ENCODE measurements at places on chromosomes 5 and 9.
A peak's percentile ranks its signal among the peaks of the same experiment; 100 is the strongest.

DNA sequence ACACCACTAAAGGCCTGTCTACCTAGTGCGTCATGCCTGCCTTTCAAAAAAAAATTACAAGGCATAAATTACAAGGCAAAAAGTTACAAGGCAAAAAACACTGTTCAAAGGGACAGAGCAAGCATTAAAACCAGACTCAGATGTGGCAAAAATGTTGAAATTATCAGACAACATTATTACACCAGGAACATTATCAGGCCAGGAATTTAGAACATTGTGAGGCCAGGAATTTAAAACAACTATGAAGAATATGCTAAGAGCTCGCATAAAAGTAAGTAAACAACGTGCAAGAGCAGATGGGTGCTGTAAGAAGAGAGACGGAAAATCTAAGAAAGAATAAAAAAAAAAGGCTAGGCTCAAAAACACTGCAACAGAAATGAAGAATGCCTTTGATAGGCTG is 18.2 kb upstream of the MLANA start:
- DNase-seq: no peak
- H3K4me3 ChIP-seq: no peak overlapping the region
- H3K4me1 ChIP-seq: peaks cover 11% of the 10 kb centered on the region
- no peak overlapping the region for H3K27ac ChIP-seq
- H3K27me3 ChIP-seq: no peaks in the 10 kb centered on the region

GRCh38 chr9:25864509-25864908 is 186.3 kb upstream of the TUSC1 start:
- no peaks in the 10 kb centered on the region for H3K4me1 ChIP-seq
- no peaks in the 10 kb centered on the region for H3K27me3 ChIP-seq
- H3K36me3 ChIP-seq: no peaks in the 10 kb centered on the region

GRCh38 chr9:134984372-134985265 is 66.9 kb upstream of the FCN1 start:
- H3K27me3 ChIP-seq: no peaks in the 10 kb centered on the region
- H3K36me3 ChIP-seq: no peaks in the 10 kb centered on the region
- H3K4me1 ChIP-seq: no peaks in the 10 kb centered on the region
- H3K27ac ChIP-seq: no peak overlapping the region

DNA sequence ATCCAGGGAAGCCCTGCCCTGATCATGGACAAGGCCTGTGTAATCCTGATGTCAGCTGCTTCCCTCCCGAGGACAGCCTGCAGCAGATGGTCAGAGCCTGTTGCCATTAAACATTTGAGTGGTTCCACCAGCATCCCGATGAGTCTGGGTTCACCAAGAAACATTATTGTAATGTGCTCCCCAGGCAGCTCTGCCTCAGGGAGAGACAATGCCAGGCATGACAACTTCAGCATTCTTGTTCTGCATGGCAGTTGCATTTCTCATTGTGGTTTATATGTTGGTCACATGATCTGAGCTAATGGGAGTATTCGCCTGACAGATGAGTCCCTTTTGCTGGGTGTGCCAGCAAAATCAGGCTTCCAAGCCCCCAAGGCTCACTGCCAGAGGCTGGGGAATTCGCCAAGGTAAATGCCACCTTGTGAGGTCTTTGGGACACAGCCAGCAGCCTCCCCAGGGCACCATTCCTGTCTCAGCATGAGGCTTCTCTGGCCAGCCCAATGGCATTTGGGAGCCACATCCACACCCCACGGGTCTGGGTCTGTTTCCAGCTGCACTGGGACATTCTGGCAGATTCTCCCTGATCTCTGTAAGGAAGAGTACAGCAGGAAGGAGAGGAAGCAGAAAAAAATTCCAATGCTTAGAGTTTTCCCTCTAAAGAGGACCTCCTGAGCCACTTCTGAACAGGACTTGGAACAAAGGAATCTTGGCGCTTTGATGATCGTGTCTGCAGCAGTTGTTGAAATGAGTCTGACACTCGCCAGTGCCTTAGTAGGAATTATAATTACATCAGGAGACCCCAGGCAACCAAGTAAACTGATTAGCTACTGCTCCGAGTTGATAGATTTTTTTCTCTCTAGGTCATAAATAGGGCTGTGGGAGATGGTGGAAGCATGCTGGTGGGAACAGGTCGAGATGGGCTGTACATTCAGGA is 18.7 kb downstream of the KCNIP1 start:
- no peak for DNase-seq
- H3K4me3 ChIP-seq: no peak overlapping the region
- H3K36me3 ChIP-seq: no peaks in the 10 kb centered on the region
- no peak overlapping the region for H3K27ac ChIP-seq
- peaks cover 4% of the 10 kb centered on the region for H3K27me3 ChIP-seq

GRCh38 chr9:104805441-104805840 is 41.5 kb downstream of the NIPSNAP3B start:
- no peaks in the 10 kb centered on the region for H3K27me3 ChIP-seq
- no peaks in the 10 kb centered on the region for H3K4me1 ChIP-seq
- H3K27ac ChIP-seq: no peak overlapping the region

DNA sequence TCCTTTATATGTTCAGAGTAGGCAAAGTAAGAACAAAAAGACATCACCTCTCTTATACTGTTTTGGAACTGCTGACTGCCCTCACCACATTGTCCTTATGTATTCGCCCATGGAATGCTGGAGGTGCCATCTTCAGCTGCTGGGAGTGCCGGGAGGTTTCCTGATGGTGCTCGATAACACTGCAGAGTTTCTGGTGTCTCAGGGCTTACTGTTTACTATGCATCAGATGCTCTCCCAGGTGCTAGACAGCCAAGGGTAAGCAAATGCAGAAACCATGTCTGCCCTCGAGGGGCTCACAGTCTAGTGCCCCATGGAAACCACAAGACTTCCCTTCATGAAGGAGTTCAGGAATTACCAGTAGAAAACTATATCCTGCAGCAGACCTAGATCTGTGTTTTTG is 70.1 kb upstream of the SMIM23 start:
- no peak overlapping the region for H3K27ac ChIP-seq
- peaks cover 20% of the 10 kb centered on the region for H3K27me3 ChIP-seq
- no peaks in the 10 kb centered on the region for H3K36me3 ChIP-seq
- H3K4me1 ChIP-seq: no peaks in the 10 kb centered on the region

DNA sequence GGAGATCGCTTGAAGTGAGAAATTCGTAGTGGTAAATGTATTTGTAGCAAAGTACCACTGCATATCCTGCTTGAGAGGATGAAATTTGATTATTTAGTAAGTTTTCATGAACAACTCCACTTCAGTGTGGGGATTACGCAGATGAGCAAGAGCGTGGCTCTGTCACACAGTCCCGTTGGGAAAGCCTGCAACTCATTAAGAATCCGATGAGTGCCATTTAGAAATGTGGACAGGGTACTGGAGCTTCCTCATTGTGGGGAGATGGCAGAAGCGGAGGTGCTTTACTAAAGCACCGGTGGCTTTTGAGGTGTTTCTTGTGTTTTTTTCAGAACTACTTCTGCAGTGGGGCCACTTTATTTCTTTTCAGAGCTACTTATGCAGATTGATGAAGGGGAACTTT is 1.4 kb downstream of the TJP2 start:
- no peaks in the 10 kb centered on the region for H3K36me3 ChIP-seq
- peaks cover 61% of the 10 kb centered on the region for H3K4me1 ChIP-seq
- H3K27me3 ChIP-seq: peaks cover 35% of the 10 kb centered on the region
- DNase-seq: no peak

- H3K27ac ChIP-seq: peak overlapping the region; percentile 55
- no peaks in the 10 kb centered on the region for H3K27me3 ChIP-seq
- H3K36me3 ChIP-seq: peaks cover 9% of the 10 kb centered on the region
- peaks cover 52% of the 10 kb centered on the region for H3K4me1 ChIP-seq
- DNase-seq: peak; percentile 44
These were observed 819 bp downstream of the LSM11 start for GRCh38 chr5:157744051-157745011.

DNA sequence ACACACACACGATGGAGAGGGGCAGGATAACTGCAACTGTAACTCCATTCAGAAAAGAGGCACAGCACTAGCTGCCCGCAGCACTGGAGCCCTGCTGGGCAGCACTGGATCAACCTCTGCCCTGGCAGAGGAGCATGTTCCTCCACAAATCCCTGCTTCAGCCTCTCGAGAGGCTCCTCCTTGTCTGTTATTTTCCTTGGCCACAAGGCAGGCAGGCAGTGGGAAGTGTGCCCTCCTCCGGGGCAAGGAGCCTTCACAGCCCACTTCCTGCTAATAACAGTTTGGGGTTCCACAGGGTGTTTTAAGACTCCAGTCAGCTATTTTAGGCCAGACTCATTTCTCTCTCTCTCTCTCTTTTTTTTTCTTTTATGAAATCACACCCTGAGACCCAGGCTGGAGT is 11.8 kb downstream of the FXN start:
- H3K4me1 ChIP-seq: peaks cover 10% of the 10 kb centered on the region
- H3K4me3 ChIP-seq: no peak overlapping the region
- no peak for DNase-seq
- H3K36me3 ChIP-seq: peaks cover 3% of the 10 kb centered on the region

- H3K4me1 ChIP-seq: peaks cover 14% of the 10 kb centered on the region
- peaks cover 4% of the 10 kb centered on the region for H3K27me3 ChIP-seq
- H3K36me3 ChIP-seq: no peaks in the 10 kb centered on the region
- no peak for DNase-seq
- H3K4me3 ChIP-seq: no peak overlapping the region
- no peak overlapping the region for H3K27ac ChIP-seq
These were observed 408.4 kb downstream of the PDE4D start for GRCh38 chr5:59485107-59485506.

DNA sequence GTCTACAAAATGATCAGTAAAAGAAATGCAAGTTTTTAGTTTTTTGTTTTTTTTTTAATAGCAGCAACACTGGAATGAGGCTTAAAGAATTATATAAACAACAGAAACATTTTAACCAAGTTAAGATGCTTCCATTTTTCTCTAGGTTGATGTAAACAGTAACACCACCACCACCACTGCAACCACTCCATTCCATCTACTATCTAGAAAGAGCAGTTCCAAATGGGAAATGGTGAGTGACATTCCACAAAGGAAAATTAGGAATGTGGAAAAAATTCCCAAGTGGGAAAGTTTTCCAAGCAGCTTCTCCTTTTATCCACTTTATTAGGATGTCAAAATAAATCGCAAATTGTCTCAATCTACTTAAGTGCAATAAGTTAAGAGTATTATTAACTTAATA is 32.6 kb downstream of the SLC38A9 start:
- no peak for DNase-seq
- H3K4me3 ChIP-seq: no peak overlapping the region
- H3K4me1 ChIP-seq: no peaks in the 10 kb centered on the region
- H3K36me3 ChIP-seq: no peaks in the 10 kb centered on the region
- H3K27me3 ChIP-seq: no peaks in the 10 kb centered on the region

DNA sequence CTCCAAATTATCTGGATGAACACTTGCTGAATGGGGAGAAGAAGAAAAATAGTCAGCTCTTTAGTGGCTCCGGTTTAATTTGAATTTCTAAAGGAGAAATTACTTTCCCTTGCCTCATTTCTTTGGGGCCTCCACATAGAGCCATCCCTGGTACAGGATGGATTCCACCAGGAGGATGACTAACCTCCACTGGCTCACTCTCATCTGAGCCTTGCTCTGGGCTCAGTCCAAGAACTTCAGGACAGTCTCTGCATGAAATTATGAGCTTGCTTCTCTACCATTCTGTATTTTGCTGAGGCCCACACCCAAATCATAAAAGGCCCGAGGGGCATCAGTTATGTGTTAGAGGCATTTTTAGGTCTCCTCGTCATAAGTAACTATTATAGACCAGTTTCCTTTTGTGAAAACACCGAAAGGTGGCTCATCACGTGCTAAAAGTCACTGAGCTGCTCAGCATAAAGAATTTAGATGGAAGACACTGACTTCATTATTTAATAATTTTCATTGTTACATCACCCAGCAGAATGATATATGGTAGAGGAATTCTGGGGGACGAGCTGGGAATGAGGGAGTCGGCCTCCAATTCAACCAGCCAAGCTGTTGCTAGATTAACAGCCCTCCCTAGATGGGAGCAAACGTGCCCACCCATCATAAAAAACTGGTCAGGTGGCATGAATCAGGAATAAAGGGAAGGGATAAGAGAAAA is 222.1 kb downstream of the TARS1 start:
- H3K36me3 ChIP-seq: no peaks in the 10 kb centered on the region
- DNase-seq: no peak
- H3K27ac ChIP-seq: no peak overlapping the region
- no peaks in the 10 kb centered on the region for H3K27me3 ChIP-seq
- H3K4me1 ChIP-seq: no peaks in the 10 kb centered on the region
- H3K4me3 ChIP-seq: no peak overlapping the region

DNA sequence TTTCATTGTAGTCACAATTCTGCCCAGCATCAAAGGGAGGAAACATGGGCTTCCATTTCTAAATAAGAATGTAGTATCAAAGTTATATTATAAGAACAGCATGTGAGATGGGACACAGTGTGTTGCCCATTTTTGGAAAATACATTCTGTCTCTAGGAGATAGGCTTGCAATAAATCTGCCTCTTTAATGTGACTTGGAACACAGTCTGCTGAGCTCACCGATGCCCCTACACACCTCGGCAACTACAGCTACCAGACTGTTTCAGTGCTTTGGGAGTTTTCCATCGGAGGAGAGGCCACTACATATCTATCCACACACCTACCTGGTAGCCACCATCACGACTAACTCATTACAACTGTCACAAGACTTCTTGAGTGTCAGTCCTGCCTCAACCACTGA is 18.9 kb upstream of the FCHO2 start:
- no peaks in the 10 kb centered on the region for H3K36me3 ChIP-seq
- no peak for DNase-seq
- H3K4me3 ChIP-seq: no peak overlapping the region
- H3K27ac ChIP-seq: no peak overlapping the region
- no peaks in the 10 kb centered on the region for H3K4me1 ChIP-seq

DNA sequence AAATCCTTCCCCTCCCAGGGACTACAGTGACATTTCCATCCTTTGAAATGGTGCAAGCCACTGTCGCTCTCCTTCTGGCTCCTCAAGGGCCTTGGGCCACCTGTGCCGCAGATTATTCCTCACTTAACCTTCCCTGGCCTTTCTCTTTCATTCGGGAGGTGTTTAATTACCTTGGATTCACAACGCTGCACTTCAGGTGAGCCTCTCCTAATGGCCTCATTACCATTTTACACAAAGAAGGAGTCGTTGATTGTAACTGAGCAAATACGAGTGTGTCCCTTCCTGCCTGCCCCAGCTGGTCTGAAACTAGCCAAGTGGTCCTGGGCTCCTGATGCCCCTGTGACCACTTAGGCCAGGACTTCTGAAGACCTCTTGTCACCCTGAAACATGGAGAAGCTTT is 205.0 kb downstream of the CRB2 start:
- no peak for DNase-seq
- no peak overlapping the region for H3K4me3 ChIP-seq
- peaks cover 8% of the 10 kb centered on the region for H3K4me1 ChIP-seq

- H3K36me3 ChIP-seq: no peaks in the 10 kb centered on the region
- no peak overlapping the region for H3K4me3 ChIP-seq
- H3K27me3 ChIP-seq: peaks cover 8% of the 10 kb centered on the region
These were observed 41.5 kb upstream of the GDNF start for GRCh38 chr5:37881359-37881758.

DNA sequence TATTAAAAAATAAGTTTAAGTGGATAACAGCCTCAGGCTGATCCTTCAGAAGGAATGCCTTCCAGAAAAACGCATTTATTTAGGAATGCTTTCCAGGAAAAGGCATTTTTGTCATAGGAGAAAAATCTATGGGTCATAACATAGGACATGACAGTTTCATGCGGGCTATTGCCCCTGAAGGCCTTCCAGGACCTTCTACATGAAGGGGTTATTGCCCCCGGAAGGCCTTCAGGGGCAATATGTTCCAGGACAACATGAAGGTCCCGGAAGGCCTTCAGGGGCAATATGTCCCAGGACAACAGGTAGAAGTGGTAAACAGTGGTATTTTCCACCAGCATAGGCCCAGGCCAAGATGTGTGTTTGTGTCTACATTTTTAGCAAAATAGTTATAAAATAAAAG is 191.3 kb upstream of the RASA1 start:
- no peak overlapping the region for H3K4me3 ChIP-seq
- H3K27me3 ChIP-seq: no peaks in the 10 kb centered on the region
- no peak for DNase-seq
- no peak overlapping the region for H3K27ac ChIP-seq
- H3K36me3 ChIP-seq: no peaks in the 10 kb centered on the region
